Activated T-helper 2 cell treated with anti-CD3 and anti-CD28 coated beads, Interferon-gamma antibody, Interleukin-2, Interleukin-4, amounts not matched to agents 10 μg/mL and 5 μg/mL and 100 μg/mL, durations not matched to agents 14 hours and 24 hours and 36 hours (primary cell): ENCODE measurements at places on chromosomes 5 and 9. TPM values are rescaled to one million over a fixed set of nuclear protein-coding genes. Genes with fewer than 3 reads are reported as not detected.
A peak's percentile ranks its signal among the peaks of the same experiment; 100 is the strongest.

Gene DBH
- total RNA-seq: not detected in 2 replicates

Gene LCN1
- not detected in 2 replicates for total RNA-seq

DNA sequence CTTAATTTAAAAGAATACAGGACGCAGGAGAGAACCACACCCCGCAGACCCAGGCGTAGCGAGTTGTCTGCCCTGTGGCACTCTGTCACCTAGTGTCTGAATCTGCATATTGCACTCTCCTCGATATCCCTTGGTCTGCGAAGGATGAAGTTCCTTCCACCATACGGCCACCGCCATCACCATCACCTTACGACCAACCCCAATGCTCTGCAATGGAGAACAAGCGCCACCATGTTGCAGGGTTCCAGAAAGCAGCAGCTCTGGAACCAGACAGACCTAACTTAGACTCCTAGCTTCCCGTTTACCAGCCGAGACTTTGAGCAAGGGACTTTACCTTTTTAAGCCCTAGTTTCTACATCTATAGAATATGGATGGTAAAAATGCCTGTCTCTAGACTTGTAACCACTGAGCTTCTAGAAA, 77.4 kb upstream of the DMRT1 start:
- peaks cover 24% of the 10 kb centered on the region for H3K4me1 ChIP-seq
- no peak overlapping the region for H3K4me3 ChIP-seq
- peak; percentile 51 for DNase-seq
- H3K27ac ChIP-seq: no peak overlapping the region
- H3K36me3 ChIP-seq: no peaks in the 10 kb centered on the region

DNA sequence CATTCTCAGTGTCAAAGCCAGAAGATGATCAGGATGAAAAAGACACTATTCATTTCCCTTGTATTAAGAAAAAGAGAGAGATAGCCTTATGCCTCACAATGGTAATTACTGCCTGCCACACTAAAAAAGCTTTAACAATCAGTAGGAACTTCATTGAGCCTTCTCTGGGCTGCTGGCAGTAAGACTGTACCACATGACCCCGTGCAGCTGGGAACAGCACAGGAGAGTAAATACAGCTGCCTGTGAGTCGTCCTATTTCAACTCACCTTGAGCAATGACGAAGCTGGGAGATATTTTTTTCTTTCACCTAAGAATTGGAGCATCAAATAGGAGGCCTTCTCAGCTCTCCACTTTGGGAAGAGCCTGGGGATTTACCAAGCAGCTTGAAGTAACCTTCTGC, 316.3 kb downstream of the GABRB2 start:
- H3K4me3 ChIP-seq: no peak overlapping the region
- H3K27ac ChIP-seq: no peak overlapping the region
- no peaks in the 10 kb centered on the region for H3K36me3 ChIP-seq
- H3K27me3 ChIP-seq: no peaks in the 10 kb centered on the region
- DNase-seq: no peak
- H3K4me1 ChIP-seq: no peaks in the 10 kb centered on the region

Gene PCDHAC2
- not detected in 2 replicates for total RNA-seq

Gene PROB1
- 7.7 and 8.3 TPM in 2 replicates for total RNA-seq

DNA sequence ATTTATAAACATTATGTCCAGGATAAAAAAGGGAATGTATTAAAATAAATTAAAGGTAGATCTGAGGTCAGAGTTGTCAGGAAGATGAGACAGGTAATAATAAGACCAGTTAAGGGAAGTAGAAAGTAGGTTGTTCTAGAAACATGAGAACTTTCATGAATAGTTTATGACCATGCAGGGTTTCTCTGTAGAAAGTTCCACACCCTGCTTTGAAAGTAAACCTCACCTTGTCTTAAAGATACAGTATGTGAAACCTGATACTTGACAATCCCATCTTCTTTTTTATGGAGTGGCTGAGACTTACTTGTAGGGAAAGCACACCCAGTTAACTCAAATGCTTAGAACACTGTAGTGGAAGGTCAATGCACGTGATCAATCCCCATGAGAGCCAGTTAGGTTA, 260.6 kb upstream of the ZNF462 start:
- DNase-seq: no peak
- H3K4me1 ChIP-seq: no peaks in the 10 kb centered on the region
- H3K36me3 ChIP-seq: no peaks in the 10 kb centered on the region
- no peak overlapping the region for H3K27ac ChIP-seq

GRCh38 chr5:168808051-168808616, 229.0 kb upstream of the PANK3 start:
- H3K4me3 ChIP-seq: no peak overlapping the region
- H3K36me3 ChIP-seq: peaks cover 3% of the 10 kb centered on the region
- DNase-seq: no peak
- H3K27ac ChIP-seq: no peak overlapping the region
- H3K4me1 ChIP-seq: peaks cover 12% of the 10 kb centered on the region

- H3K4me3 ChIP-seq: no peak overlapping the region
- peaks cover 25% of the 10 kb centered on the region for H3K4me1 ChIP-seq
- H3K27ac ChIP-seq: no peak overlapping the region
These were observed 61.8 kb upstream of the ZBTB43 start for GRCh38 chr9:126743041-126743440.

GRCh38 chr5:172799416-172799815, 28.4 kb upstream of the DUSP1 start:
- no peaks in the 10 kb centered on the region for H3K36me3 ChIP-seq
- DNase-seq: no peak
- H3K27me3 ChIP-seq: no peaks in the 10 kb centered on the region
- peaks cover 8% of the 10 kb centered on the region for H3K4me1 ChIP-seq

DNA sequence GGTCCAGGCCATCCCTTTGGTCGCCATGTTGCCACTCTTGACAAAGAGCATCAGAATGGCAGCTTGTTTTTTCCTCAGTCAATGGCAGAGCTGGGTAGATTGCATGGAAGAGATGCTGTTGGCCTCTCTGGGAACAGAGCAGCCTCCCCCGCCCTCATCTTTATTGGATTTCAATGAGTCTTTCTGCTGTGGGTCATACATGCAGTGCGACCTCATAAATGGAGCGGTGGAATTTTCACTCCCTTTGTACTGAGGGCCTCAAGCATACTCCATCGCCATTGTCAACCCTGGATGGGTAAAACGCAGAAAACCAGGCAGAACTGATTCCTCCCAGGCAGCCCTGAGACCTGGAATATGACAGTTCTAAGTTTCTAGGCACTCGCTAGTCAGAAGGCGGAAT, 71.8 kb downstream of the ZNF618 start:
- DNase-seq: no peak
- H3K4me1 ChIP-seq: no peaks in the 10 kb centered on the region
- no peak overlapping the region for H3K4me3 ChIP-seq
- no peaks in the 10 kb centered on the region for H3K36me3 ChIP-seq

GRCh38 chr9:88391921-88392320, 3.7 kb downstream of the SPIN1 start:
- H3K4me3 ChIP-seq: no peak overlapping the region
- H3K36me3 ChIP-seq: peaks cover 27% of the 10 kb centered on the region
- no peaks in the 10 kb centered on the region for H3K27me3 ChIP-seq
- DNase-seq: no peak
- peaks cover 35% of the 10 kb centered on the region for H3K4me1 ChIP-seq
- no peak overlapping the region for H3K27ac ChIP-seq

DNA sequence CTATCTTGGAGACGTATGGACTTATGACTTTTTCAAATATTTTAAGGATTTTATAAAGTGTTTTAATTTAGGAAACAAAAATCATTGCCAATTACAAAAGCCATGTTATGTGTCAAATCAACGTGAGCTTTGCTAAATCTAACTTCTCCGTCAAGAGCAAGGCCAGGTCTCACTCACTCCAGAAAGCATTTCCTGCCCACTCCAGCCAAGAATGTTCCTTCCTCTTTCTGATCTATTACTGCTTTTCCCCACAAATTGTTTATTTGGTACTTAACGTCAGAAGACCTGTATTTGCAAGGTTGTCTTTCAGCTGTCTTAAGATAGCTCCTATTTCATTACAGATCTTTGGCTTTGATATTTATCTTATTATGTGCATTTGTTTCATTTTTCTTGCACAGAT, 193.5 kb upstream of the HAPLN1 start:
- no peak for DNase-seq
- H3K4me1 ChIP-seq: no peaks in the 10 kb centered on the region
- H3K27me3 ChIP-seq: no peaks in the 10 kb centered on the region
- H3K4me3 ChIP-seq: no peak overlapping the region
- no peaks in the 10 kb centered on the region for H3K36me3 ChIP-seq
- no peak overlapping the region for H3K27ac ChIP-seq

GRCh38 chr9:84101964-84102632, 121.5 kb downstream of the RMI1 start:
- peaks cover 3% of the 10 kb centered on the region for H3K4me1 ChIP-seq
- no peak for DNase-seq
- no peak overlapping the region for H3K27ac ChIP-seq
- no peaks in the 10 kb centered on the region for H3K36me3 ChIP-seq
- H3K4me3 ChIP-seq: no peak overlapping the region
